ENCODE measurements at places on chromosomes 3 and 15.
A peak's percentile ranks its signal among the peaks of the same experiment; 100 is the strongest.

DNA sequence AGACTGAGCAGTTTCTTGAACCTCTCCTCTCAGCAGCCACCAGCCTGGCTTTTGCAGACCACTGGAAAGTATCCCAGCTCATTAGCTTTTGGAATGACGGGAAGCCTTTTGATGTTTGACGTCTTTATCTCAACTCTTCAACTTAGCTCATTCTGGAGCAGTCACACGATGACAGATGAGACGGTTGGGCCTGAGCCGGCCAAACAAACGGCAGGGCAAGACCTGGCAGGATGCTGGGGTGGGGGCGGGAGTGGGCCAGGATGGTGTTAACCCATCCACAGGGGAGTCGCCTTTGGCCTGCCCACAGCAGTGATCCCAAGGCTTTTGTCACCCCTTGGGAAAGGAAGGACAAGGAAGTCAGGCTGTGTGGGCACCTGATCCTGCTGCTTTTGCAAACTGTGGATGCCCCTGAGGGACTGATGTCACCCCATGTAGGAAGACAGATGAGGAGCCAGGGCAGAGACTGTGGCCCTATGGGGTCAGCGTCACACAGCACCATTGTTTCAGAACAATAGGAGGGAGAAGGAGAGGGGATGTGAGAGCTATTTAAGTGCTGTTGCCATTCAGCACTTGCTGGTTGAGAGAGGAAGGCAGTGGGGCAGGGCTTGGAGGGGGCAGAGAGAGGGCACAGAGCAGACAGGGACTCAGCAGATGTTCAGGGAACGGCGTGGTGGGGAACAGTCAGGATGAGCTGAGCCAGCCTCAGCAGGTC, 121.9 kb upstream of the CTDSPL start:
- no peak for DNase-seq

DNA sequence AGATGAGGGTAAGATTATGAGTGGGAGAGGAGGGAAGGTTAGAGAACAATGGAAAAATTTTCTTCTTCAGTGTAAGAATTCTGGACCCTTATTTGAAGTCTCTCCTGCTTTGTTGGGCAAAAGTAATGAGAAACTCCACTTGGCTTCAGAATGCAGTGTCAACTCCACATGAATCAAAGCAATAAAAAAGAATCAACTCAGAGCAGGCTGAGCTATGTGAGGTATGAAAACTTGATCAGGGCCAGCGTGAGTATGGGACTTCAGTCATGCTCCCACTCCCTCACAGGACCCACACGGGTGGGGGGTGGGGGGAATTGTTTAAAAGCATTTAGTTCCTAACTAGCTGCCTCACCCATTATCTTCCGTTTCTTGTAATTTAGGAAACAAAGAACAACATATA, 502.2 kb downstream of the PDCD6IP start:
- DNase-seq, result no peak

- no peak for DNase-seq
Measured at GRCh38 chr15:90914305-90915080, 11.4 kb downstream of the MAN2A2 start.

DNA sequence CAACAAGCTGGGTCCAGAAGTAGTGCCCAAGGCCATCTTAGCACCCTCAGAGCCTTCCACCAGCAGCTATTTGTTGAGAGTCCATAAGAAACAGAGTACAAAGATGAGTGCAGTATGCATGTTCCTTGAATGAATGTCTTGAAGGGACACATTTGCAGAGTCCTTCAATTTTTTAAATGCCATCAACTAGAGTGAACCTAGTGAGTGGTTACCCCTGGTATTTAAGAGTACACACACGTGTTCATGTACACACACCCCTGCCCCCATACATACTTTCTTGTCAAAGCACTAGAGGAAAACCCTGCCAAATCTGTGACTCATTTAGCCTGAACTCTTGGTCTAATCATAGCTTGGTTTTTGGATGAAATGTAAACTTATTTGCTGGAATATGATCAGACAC, 84.5 kb upstream of the GALNT15 start:
- no peak for DNase-seq

DNA sequence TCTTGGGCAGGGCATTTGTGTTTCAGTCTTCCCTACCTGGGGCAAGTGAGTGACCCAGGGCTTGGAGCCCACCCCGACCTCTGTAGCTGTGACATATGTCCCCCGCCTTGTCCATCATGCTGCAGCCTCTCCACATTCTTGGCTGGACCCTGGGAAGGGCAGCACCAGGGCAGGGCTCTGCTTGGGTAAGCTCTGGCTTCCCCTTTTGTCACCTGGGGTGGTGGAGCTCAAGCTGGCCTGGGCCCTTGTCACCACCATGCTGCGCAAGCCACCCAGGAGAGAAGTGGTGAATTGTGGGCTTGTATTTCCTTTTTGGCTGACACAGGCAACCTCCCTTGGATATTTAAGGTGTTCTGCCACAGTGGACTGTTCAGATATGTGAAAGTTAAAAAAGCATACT, 29.3 kb downstream of the SPSB4 start:
- DNase-seq, result no peak

- DNase-seq, result no peak
Measured at GRCh38 chr15:41861736-41862356, 23.2 kb downstream of the PLA2G4B start.

DNA sequence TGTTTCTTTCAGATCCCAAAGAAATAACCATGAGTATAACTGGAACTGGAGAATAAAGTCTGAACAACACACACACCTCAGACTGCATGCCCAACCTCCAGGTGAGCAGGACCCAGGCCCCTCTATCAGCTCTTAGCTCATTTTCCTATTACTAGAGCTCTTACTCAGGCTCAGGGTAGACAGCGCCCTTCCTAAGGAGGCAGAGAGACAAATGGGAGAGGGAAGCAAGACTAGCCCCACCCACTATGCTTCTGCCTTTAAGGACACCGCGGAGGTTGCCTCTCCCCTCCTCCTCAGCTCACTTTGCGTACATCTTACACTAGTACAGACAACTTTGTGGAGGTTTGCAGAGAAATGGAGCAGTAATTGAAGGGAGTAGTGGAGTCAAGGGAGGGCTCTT, 44.0 kb upstream of the GLCE start:
- no peak for DNase-seq

DNA sequence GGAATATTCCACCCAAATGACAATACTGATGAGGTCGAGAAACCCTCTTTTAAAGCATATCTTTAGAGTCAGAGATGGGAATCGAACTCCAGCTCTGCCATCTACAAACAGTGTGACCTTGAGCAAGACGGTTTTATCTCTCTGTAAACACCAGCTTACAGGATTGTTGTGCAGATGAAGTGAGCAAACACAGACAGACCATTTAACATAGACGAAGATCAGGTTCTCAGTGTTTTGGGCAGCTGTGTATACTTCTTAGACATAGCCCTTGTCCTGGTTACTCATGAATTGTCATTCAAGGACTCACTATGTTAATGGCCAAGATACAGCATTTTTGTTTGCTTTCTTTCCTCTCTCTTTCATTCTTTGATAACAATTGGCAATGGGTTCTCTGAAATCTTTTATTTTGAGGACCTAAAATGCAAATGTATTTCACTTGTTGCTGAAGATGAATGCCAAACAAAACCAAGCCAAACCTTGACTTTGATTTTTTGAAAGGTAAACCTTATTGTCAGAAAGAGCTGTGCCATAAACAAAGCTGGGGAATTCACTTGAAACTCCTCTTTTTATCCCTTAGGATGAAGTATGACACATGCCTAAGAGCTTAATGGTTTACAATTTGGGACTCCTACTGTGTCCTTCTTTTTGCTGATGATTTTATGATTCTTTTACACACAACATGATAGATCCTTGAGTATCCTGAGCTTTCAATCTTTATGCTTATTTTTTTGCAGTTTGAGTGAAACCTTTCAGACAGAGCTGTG, 250.0 kb upstream of the PDZRN3 start:
- no peak for DNase-seq

DNA sequence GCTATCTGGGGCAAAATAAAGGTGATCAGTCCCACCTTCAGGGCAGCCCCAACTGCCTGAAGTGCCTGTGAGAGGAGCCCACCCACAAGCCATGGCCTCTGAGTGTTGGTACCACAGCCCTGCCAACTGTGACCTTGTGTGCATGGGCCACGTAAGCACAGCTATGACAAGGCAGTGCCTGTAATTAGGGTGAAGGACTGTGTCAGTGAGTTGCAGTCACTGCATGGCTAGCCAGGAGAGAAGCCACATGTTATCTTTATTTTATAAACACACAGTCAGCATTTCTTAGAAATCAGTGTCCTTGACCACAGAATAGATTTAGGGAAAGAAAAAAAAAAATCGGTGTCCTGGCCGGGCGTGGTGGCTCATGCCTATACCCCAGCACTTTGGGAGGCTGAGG, 24.8 kb downstream of the EXOSC7 start:
- no peak for DNase-seq

GRCh38 chr15:28018291-28019044, 80.6 kb downstream of the OCA2 start:
- DNase-seq, result no peak

DNA sequence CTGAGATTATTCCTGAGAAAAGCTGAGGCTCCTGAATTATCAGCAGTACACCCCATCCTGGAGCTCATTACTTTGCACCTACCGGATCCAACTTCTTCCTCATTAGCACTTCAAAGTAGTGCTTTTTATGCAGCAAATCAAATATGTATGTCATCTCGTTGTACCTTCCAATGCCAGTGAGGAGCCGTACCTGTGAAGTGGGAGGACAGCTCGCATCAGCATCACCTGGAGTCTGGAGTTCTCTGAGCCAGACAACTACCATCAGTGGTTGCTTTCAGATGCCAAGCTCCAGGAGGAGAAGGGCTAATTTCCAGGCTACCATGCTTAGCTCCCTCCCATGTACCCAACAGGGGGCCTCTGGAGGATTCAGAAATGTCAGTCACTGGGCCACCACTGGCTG, 32.4 kb downstream of the EIF3J start:
- DNase-seq, result no peak

GRCh38 chr3:129777806-129778205, 115.7 kb downstream of the TMCC1 start:
- DNase-seq, result no peak

- DNase-seq, result no peak
Measured at GRCh38 chr3:106086038-106086437, 217.2 kb upstream of the CBLB start.

DNA sequence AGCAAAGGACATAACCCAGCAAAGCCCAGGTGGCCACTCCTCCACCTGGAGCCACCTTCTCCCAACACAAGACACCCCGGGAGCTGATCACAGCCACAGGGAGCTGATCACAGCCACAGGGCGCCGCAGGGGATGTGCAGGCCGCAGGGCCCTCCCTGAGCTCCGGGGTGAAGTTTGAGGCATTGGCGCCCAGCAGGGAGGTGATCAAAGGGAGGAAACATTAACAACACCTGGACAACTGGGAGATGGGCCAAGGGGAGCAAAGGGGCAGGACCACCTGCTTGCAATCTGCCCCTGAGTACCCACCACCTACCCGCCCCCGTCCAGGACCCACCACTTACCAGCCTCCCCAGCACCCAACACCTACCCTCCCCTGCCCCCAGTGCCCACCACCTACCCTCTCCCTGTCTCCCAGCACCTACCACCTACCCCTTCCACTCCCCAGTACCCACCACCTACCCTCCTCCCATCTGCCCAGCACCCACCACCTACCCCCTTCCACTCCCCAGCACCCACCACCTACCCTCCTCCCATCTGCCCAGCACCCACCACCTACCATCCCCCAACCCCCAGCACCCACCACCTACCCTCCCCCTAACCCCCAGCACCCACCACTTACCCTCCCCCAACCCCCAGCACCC, 2.4 kb downstream of the UROC1 start:
- DNase-seq, result no peak

DNA sequence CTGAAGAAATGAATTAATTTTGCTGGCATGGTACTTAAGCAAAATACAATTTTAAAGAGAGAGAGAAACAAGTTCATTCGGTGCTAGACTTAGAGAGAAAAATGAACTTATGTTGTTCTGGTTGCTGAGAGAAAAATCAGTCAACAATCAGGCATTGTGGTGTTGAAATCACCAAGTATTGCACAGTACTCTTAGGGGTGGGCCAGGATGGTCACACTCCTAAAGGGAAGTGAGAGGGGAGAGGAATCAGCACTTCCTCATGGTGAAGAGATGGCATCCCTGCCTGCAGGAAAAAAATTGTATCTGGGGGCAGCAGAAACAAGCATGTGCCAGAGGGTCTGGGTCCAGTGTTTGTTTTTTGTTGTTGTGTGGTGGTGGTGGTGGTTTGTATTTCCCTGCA, 7.0 kb upstream of the DMXL2 start:
- DNase-seq, result peak; percentile 16

GRCh38 chr3:126275620-126275904, 81.6 kb downstream of the KLF15 start:
- no peak for DNase-seq

DNA sequence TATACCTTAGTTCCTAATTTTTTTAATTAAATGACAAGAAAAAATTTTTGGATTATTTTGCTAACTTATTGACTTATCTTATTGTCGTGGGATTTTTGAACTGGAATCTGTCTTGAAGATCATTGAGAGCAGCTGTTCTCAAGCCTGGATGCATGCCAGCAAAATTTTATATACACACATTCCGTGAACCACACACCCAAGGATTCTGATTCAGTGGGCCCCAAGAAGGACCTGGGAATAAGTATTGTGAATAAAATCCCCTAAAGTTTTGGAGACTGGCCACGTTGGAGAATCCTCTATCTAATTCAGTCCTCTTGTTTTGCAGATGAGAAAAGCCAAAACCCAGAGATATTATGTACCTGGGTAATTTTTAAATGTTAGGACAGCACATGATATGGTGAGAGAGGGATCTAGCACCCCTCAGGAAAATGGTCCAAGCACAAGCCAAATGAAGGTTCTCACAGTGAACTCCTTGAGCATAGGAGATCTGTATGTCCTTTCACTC, 55.2 kb downstream of the UNC13C start:
- no peak for DNase-seq

DNA sequence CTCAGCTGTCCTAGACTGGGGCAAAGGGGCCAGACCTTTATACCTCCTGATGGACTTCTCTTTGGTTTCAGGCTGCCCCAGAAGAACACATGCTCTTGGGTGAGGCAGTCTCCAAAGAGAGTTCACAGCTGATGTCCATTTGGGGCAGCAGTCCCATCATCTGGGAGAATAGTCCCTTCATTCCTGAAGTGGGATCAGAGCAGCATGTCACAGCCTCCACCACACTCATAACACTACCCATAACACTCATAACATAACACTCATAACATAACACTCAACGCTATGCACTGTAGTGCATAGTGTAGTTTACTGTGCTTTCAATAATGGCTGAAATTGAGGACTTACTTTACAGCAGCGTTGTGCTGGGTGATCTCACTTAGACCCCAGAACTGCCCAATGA, 36.7 kb upstream of the PLCL2 start:
- no peak for DNase-seq

- DNase-seq, result no peak
Measured at GRCh38 chr15:36491912-36492311, 87.5 kb upstream of the CDIN1 start.

All from bone marrow (tissue), 2 donors.